ENCODE measurements at places on chromosomes 2 and 18. TPM values are rescaled to one million over a fixed set of nuclear protein-coding genes. Genes with fewer than 3 reads are reported as not detected.

GRCh38 chr18:3513481-3513880 lies 63.5 kb downstream of the TGIF1 start:
- no peak overlapping the region for H3K4me3 ChIP-seq
- no peak overlapping the region for H3K27ac ChIP-seq
- H3K36me3 ChIP-seq: no peaks in the 10 kb centered on the region
- H3K27me3 ChIP-seq: no peaks in the 10 kb centered on the region
- DNase-seq: no peak

- H3K36me3 ChIP-seq: no peaks in the 10 kb centered on the region
- no peak overlapping the region for H3K27ac ChIP-seq
- no peaks in the 10 kb centered on the region for H3K4me1 ChIP-seq
- no peak for DNase-seq
Measured at GRCh38 chr18:7470101-7470500, 97.0 kb upstream of the PTPRM start.

DNA sequence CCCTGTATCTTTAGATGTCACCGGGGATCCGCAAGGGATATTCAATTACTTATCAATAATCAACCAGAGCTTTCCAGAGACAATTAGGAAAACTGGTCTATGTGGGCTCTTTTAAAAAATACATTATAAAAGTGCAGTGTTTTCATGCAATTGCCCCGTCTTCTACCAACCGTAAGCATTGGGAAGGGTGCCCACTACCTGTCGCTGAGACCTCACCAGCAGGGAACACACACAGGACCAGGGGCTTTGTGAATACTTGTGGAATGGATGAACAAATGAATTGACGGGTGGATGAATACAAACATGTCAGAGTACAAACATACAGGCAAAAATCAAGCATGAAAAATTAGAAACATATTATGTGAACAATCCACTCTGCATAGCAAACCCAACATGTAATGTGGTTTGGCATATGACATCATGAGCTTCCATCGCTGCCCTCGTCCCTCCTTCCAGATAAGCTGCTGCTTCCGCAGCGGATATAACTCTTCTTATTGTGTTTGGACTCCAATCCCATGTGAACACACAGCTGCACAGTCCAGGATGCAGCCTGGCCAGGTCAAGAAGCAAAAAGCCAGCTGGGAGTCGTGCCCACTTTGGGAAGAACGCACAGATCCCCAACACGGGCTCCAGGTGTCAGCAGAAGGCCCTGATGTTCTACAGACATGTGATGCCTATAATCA lies 5.3 kb downstream of the FHL2 start:
- no peak overlapping the region for H3K4me3 ChIP-seq
- peaks cover 90% of the 10 kb centered on the region for H3K4me1 ChIP-seq
- H3K27me3 ChIP-seq: no peaks in the 10 kb centered on the region
- peaks cover 20% of the 10 kb centered on the region for H3K36me3 ChIP-seq
- no peak for DNase-seq

DNA sequence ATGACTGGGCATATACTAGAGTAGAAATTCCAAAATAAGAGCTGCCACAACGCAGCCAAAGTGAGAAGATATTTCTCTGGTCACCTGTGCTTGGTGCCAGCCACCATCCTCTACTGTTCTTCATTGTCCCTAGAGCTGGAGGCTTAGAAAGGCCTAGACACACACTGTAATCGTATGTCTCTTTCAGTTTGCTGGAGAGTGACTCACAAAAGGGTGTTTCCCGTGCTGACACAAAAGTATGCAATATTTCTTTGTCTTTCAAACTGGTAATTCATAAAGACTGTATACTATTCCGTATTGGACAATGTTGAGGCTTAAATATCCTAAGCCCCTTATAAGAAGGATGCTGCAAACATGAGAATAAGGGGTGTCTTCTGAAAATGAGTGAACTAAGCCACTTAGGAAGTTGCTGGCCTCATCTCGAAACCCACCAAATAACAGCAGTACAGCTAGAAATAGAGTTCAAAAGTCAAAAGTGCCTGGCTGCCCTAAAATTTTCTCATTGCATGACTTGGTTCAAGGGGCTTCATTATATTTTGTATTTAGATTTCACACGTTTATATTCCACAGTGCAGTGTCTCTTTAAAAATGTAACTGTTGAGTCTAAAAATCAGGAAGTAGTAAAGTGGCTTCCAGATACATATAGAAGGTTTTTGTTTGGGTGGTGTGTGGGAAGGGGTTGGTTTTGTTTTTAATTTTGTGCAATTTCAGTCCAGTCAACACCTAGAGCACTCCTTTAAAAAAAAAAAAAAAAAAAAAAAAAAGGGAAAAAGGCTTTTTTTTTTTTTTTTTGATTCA lies 601.1 kb downstream of the ARHGAP15 start:
- DNase-seq: no peak
- no peak overlapping the region for H3K4me3 ChIP-seq
- no peaks in the 10 kb centered on the region for H3K4me1 ChIP-seq
- no peak overlapping the region for H3K27ac ChIP-seq

- no peaks in the 10 kb centered on the region for H3K27me3 ChIP-seq
- no peak overlapping the region for H3K4me3 ChIP-seq
- H3K27ac ChIP-seq: no peak overlapping the region
- H3K36me3 ChIP-seq: peaks cover 5% of the 10 kb centered on the region
- DNase-seq: no peak
Measured at GRCh38 chr2:120029672-120030640, 17.1 kb downstream of the EPB41L5 start.

- H3K4me3 ChIP-seq: no peak overlapping the region
- H3K27me3 ChIP-seq: peaks cover 27% of the 10 kb centered on the region
- no peak overlapping the region for H3K27ac ChIP-seq
- H3K4me1 ChIP-seq: peaks cover 4% of the 10 kb centered on the region
- no peak for DNase-seq
- H3K36me3 ChIP-seq: no peaks in the 10 kb centered on the region
Measured at GRCh38 chr2:170360546-170361089, 182.7 kb downstream of the MYO3B start.

DNA sequence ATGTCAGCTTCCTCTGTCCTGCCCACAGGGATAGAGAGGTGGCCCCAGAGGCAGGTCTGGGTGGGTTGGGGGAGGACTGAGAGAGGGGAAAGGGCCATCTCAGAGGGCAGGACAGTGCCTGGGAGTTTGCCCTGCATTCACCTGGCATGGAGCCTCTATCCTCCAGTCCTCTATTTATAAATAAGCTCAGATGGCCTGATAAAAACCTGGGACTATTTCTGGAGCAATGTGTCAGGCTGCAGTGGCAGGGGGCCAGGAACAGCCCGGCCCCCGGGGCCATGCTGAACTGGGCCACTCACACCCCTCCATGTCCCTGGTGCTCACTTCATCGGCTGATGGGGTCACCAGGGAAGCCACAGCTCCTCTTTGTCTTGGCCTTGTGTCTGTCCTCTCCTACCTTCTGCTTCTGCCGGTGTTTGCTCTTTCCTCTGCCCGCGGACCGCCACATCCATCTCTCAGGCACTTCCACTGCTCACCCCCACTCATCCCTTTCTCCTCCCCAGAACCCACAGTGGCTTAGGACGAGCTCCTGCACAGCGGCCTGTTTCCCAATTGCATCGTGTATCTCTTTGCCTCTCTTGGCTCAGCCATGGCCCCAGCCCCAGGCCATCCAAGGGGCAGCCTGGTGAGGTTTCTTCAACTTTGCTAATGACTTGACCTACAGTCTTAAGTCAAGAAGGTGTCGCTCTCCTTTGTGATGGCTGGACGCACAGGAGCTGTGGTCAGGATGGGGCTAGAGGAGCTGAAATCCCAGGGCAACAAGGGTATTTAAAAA lies 38.8 kb downstream of the SCTR start:
- peaks cover 71% of the 10 kb centered on the region for H3K4me1 ChIP-seq
- peak overlapping the region; percentile 70 for H3K27ac ChIP-seq
- H3K36me3 ChIP-seq: no peaks in the 10 kb centered on the region
- no peak for DNase-seq

DNA sequence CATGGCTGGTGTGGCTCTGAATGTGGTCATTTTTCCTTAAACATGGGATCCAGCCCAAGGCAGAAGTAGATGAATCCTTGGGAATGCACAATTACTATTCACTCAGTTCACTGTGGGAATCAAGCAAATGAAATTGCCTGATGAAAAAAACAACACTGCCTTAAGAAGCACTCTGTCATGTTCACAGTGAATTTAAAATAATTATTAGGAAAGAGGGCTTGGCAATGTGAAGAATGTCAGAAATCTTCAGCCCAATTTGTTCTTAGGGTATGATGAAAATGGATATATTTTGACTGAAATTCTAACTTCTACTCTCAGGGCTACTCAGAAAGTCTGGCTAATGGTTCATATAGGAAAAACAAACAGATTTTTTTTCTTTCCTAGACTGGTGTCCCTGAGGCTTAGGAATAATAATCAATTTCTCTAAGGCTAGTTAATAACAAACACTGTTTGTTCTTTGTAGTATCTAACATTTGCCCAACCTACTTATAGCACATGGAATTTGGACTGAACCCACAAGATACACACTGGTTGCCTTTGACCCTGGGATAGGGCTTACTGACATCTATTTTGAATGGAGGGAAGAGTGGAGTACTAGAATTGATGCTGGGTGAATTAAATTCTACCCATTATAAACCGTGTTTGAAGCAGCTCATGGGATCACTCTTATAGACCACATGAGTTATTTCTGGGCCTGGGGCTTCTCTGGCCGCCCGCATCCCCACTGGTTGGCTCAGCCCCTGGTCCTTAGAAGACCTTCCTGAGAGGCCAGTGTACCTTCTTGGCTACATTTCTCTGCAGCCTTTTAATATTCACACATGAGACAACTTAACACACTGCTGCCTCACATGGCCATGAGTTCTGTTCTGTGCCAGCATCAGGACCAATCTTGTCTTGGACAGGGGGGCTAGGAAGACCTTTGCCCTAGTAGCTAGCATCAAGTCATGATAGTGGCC lies 8.3 kb upstream of the MRPL33 start:
- DNase-seq: no peak
- no peaks in the 10 kb centered on the region for H3K27me3 ChIP-seq
- no peak overlapping the region for H3K4me3 ChIP-seq
- H3K36me3 ChIP-seq: no peaks in the 10 kb centered on the region

- H3K27ac ChIP-seq: no peak overlapping the region
- H3K27me3 ChIP-seq: peaks cover 79% of the 10 kb centered on the region
- H3K4me1 ChIP-seq: peaks cover 30% of the 10 kb centered on the region
- H3K36me3 ChIP-seq: peaks cover 3% of the 10 kb centered on the region
- H3K4me3 ChIP-seq: peak overlapping the region; percentile 83
Measured at GRCh38 chr2:17539611-17540092, 844 bp upstream of the VSNL1 start.

DNA sequence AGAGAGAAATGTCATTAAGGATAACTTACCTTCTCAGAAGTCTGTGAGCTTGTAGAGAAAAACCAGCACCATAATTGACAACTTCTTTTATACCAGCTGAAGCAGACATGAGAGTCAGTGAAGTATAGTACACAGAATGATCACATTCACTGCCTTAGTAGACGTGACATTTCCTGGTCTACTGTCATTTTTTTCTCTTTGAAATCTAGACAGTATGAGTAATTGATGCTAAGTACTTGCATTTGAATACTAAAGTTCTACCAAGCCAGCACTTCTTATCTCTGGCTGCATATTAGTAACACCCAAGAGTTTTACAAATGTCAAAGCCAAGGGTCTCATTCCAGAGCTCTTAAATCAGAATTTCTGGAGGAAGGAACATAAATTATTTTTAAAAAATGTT lies 25.4 kb upstream of the ACADL start:
- H3K27ac ChIP-seq: no peak overlapping the region
- no peaks in the 10 kb centered on the region for H3K4me1 ChIP-seq
- no peaks in the 10 kb centered on the region for H3K36me3 ChIP-seq
- DNase-seq: no peak
- peaks cover 14% of the 10 kb centered on the region for H3K27me3 ChIP-seq

GRCh38 chr2:3970791-3971651 lies 267.6 kb downstream of the DCDC2C start:
- no peaks in the 10 kb centered on the region for H3K27me3 ChIP-seq
- H3K4me1 ChIP-seq: peaks cover 2% of the 10 kb centered on the region
- no peaks in the 10 kb centered on the region for H3K36me3 ChIP-seq
- DNase-seq: no peak
- H3K4me3 ChIP-seq: no peak overlapping the region

DNA sequence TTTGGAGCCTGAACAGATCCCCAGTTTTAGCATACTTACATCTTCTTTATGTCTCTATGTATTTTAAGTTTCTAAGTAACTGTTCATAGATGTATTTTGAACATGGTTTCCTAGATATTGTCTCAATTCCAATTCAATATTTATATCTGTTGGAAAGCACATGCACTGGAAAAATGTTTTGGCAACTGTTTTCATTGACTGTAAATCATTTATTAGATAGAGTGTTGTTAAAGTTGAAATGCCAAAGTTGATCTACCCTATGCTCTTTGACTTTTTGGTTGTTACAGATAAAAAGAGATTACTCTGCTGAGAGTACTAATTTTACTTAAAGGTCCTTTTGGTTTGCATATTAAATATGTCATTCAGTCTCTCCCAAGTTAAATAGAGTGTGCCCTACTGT lies 345.0 kb upstream of the NRP2 start:
- H3K27ac ChIP-seq: no peak overlapping the region
- no peak overlapping the region for H3K4me3 ChIP-seq
- H3K27me3 ChIP-seq: no peaks in the 10 kb centered on the region
- no peak for DNase-seq
- H3K36me3 ChIP-seq: peaks cover 10% of the 10 kb centered on the region

ILKAP gene
- 29.7 TPM for total RNA-seq

ITPRIPL1 gene
- 2.8 TPM for total RNA-seq

KIF5C gene
- total RNA-seq: 3.8 TPM
